GM13977 (cell line): ENCODE measurements at places on chromosomes 3 and 15.

- DNase-seq: no peak
Observed at GRCh38 chr3:147775816-147776530, 366.8 kb downstream of the ZIC1 start.

GRCh38 chr15:86439614-86440013 is 359.9 kb downstream of the AGBL1 start:
- DNase-seq: no peak

DNA sequence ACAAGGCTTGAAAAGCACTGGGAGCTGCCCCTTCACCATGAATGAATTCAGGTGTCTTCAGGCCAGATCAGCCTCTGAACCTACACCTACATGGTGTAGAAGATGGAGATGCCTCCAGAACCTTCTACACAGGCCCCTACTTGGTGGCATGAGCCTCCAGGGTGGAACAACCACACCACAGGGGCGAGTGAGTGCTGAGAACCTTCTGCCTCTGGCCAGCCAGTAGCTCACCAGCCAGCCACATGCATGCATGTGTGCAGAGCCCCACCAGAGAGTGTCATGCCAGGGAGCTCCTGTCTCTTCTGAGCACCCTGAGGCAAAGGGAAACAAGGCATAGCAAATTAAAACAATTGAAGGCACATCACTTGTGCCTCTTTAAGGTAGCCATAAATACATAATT is 161.8 kb upstream of the TOPAZ1 start:
- no peak for DNase-seq

- DNase-seq: no peak
Observed at GRCh38 chr3:183833516-183833915, 8.1 kb upstream of the MAP6D1 start.

- no peak for DNase-seq
Observed at GRCh38 chr15:61047783-61048182, 181.3 kb downstream of the RORA start.

- DNase-seq: no peak
Observed at GRCh38 chr3:128100638-128101037, 23.0 kb downstream of the RUVBL1 start.

DNA sequence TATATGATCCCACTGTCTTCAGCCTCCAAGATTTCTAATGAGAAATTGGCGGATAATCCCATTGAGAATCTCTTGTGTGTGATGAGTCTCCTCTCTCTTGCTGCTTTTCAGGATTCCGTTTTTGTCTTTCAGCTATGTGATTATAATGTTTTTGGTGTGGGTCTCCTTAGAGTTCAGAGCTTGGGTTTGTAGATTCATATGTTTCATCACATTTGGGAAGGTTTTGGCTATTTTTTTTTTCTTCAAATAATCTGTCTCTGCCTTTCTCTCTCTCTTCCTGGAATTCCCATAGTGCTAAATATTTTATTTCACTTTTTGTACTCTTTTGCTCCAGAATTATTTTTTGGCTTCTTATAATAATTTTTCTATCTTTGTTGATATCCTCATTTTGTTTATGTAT is 40.4 kb downstream of the SACM1L start:
- DNase-seq: no peak

DNA sequence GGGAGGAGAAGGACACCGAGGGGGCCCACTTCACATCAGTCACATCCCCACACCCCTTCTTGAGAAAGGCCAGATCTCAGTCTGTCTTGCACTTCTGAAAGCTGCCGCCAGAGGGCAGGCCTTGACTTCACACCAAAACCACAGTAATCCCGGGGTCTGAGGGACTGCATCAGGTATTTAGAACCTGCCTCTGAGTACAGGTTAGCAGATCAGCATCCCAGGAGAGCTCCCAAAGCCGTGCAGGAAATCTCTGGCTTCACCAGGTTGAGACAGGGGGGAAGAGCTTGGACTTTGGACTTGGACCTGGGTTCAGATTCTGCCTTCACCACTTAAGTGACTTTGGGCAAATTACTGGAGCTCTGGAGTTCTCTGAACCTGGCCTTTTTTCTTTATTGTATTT is 50.3 kb downstream of the LHFPL4 start:
- DNase-seq: peak; percentile 81

DNA sequence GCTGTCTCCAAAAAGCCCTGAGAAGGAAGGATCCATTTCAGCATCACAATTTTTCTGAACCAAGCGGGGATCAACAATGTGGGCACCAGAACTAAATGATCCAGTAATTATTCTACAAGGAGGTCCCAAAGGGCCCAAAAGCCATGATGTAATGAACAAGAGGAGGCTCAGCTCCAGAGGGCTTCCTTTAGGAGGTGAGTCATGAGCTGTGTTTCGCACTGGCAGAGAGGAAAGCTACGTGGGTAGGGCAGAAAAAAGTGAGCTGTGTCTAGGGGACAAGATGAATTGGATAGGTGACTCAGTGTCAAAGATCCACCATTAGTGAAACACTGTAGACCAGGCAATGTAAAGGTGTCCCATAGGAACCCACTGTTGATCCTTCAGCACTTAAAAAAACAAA is 113.4 kb downstream of the RORA start:
- DNase-seq: no peak

- DNase-seq: no peak
Observed at GRCh38 chr15:67843092-67843501, 3.3 kb upstream of the RNU6-1 start.

- no peak for DNase-seq
Observed at GRCh38 chr15:80087104-80087503, 27.6 kb downstream of the ZFAND6 start.

DNA sequence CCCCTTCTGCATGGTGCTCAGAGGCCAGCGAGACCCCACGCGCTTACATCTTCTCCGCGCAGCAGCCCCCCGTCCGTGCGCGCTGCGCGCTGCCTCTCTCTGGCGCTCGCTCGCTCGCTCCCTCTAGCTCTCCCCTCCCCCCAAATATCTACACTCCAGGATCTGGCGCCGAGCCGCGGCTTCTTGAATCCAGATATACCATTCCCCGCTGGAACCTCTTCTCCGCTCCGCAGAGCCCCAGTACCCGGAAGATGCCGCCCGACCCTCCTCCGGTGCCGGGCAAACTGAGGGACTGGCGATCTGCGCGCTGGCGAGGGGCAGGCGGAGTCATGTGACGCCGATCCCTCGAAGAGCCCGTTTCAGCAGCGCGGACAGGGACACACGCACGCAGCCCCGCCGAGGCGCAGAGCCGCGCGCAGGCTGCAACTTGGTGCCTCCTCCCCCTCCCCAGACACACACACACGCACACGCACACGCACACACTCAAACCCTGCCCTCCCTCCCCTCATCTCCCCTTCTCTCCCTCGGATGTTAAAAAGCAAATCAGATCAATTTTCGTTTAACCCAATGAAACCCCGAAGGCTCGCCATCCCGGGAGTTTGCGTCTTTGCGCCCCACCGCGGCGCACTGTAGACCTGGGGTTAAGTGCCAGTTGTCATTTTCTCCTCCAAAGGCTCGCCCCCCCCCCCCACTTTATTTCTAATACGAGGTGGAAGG is at the start of gene RASGRF1:
Gene RASGRF1 (minus strand): TSS at position 294 of the 717 bp plus-strand sequence. CDS start 282 bp downstream, at position 12.
- DNase-seq: no peak

DNA sequence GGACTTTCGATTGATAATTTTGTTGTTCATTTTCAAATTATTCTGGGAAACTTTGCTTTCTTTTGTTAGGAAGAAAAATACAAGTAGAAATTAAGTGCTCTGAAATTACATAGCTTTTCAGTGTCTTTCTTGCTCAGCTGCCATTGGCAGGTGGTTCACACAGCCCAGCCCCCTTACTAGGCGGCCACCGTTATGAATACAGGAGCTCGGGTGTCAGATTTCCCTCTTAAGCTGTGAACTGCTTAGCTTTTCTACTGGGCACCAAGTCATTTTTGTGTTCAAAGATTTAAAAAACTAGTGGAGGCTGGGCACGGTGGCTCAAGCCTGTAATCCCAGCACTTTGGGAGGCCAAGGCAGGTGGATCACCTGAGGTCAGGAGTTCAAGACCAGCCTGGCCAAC is 55.2 kb downstream of the HMG20A start:
- DNase-seq: no peak

GRCh38 chr3:127744875-127745274 is 72.1 kb downstream of the ABTB1 start:
- no peak for DNase-seq

DNA sequence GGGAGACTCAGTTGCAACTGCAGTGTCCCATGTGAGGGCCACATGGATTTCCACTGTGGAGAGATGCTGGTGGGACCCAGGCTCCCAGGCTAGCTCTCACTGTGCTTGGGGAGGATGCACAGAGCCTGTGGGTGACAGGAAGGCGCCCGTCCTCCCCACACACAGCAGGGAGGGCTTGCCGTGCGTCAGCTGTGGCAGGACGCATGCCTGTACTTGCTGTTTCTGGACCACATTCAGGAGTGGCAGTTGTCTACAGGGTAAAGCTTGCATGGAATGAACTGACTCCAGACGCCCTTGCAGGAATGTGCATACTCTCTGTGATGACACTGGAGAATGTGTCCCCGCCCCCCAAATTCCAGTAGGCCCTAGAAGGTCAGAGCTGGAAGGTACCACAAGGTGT is 63.8 kb upstream of the SNRPA1 start:
- DNase-seq: no peak

DNA sequence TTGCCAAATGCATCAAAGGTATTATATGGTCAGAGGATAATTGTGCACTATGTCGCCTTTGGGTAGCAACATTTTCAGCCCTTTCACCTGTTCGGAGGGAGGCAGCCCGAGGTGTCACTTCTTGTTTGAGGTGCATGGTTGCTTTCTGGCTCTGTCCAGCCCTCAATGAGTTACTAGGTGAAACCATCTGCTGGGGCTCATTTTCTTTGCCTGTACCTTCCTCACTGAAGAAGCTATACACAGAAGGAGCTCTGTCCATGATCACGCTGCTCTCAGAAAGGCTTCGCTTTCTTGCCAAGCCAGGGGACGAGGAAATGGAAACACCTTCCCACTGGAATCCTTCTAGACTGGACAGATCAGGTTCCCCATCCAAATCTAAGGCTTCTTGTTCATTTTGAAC is 42.7 kb downstream of the ZNF106 start:
- no peak for DNase-seq

DNA sequence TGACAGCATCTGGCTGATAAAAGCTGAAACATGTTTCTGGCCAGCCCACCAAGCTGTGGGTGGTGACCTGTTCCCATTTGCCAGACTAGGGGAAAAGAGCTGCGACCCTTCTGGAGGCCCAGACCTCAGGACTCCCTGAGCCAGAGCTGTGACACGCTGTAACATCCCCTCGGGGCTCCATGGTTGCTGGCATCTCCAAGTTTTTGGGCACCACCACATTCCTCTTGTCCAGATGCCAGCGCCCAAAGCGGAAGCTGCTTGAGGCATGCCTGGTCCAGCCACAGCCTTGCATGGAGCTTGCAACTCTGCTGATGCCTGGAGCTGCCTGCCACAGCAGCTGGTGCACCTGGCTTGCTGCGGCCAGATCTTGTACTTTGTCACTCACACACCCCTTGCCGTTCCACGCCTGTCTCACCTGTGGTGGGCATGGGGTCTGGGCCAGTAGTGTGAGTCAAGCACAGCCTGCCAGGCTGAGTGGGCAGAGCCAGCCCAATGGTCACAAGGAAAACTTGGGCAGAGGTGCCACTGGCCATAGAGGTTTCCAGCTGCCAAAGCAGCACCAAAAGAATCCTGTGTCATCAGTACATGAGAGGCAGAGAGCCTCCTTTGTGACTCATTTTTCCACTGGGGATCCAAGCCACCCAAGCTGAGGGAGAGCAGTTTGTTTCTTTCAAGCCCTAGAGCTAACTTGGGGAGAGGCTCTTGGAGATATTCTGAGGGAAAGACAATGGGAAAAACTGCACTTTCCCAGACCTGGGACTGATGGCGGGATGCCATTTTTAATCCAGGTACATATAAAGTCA is 45.7 kb upstream of the PTX3 start:
- no peak for DNase-seq

DNA sequence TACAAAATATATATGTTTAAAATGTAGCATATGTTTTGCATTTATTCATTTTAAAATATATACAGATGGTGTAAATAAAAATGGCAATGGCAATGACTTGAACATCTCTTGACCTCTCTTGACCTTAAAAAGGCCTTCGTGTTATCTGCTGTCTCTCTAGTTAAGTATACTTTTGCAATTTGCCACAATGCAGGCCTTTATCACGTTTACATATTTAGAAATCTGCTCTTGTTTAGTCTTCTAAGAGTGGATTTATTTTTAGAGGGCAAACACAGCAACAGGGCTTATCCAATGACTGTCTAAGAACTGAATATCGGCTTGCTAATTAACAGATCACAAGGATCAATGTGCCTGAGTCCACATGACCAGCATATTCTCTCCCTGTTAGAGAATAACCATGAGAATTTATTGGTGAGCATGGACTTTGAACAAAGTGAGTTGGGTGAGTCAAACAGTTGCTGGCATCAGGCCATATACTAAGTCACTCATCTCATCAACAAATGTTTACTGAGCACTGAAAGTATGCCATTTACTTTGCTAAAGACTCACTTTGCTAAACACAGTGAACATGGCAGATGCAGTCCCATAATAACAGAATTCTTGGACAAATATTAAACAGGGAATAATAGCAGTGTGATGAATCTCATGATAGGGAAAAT is 48.2 kb downstream of the MDFIC2 start:
- no peak for DNase-seq

GRCh38 chr3:34212656-34213055 is 414.2 kb downstream of the PDCD6IP start:
- no peak for DNase-seq

GRCh38 chr3:97871801-97872524 is 50.2 kb downstream of the CRYBG3 start:
- DNase-seq: no peak

DNA sequence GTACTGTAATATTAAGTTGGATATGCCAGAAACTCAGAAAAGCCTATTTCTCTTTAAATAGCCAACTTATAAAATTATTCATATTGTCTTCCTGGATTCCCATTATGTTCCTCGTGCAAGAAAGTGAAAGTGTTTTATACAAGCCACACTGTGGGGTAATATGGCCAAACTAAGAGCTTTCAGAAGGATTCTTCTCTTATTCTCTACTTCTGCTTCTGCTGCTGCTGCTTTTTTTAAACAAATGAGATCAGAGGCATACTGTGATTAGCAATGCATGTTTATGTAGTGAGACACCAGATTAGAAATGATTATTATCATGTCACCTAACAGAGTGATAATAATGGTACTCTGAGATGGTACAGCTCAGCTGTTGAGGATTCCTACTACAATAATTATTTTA is 1026.5 kb upstream of the CFAP20DC start:
- DNase-seq: no peak

- DNase-seq: no peak
Observed at GRCh38 chr3:129045675-129046036, 14.9 kb upstream of the GP9 start.

DNA sequence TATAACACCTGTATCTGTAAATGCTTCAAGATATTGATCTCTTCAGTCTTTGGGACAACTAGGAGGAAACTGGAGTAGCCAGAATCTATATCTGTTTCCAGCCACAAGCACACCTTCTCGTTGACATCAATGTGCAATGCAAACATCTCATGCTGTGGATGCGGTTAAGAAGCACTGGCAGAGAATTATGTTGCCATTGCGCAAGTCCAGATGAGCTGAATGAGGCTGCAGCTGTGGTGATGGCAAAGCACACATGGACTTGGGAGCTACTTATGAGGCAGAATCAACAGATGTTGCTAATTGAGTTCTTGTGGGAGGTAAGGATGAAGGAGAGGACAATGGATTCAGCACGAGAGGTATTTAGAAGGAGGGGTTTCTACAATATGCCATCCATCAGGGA is 90.9 kb downstream of the STRIT1 start:
- no peak for DNase-seq

GRCh38 chr15:70528270-70528706 is 235.1 kb downstream of the UACA start:
- DNase-seq: peak; percentile 67

GRCh38 chr3:138186221-138186620 is 880 bp upstream of the ARMC8 start:
- DNase-seq: no peak
